ENCODE measurements at places on chromosomes 2 and 18. TPM values are rescaled to one million over a fixed set of nuclear protein-coding genes. Genes with fewer than 3 reads are reported as not detected.
A peak's percentile ranks its signal among the peaks of the same experiment; 100 is the strongest.

Gene MGAT4A
- 35.8 TPM for total RNA-seq

Gene PER2
- total RNA-seq: 3.8 TPM

Gene STPG4
- 1.3 TPM for total RNA-seq

Gene DSEL
- total RNA-seq: 12.2 TPM

Gene SIX3
- 0.86 TPM for total RNA-seq

Gene CD8B
- not detected for total RNA-seq

Gene TMEM185B
- total RNA-seq: 12.3 TPM

DNA sequence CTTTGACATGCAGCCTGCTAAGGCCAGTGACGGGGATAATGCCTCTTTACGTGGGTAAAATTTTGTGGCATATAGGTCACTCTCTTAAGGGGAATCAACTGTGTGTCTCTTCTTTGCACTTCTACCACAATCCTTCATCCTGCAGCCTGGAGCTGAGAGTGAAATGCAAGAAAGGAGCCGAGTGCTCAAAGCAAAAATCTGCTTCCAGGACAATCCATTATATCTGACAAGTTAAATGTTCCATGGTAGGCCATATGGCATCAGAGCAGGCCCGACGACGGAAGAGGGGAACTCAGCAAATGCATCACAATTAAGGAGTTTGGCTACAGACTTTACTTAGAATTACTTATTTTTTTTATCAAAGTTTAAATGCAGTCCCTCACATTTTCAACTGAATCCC, 171.2 kb downstream of the TCF4 start:
- H3K4me3 ChIP-seq: no peak overlapping the region
- no peak for DNase-seq
- H3K36me3 ChIP-seq: no peaks in the 10 kb centered on the region
- no peaks in the 10 kb centered on the region for H3K27me3 ChIP-seq
- peaks cover 54% of the 10 kb centered on the region for H3K4me1 ChIP-seq

- no peaks in the 10 kb centered on the region for H3K36me3 ChIP-seq
- H3K4me1 ChIP-seq: peaks cover 47% of the 10 kb centered on the region
- no peak for DNase-seq
- peak overlapping the region; percentile 57 for H3K4me3 ChIP-seq
- peaks cover 18% of the 10 kb centered on the region for H3K27me3 ChIP-seq
Measured at GRCh38 chr18:45687621-45688020, 36.4 kb upstream of the SLC14A1 start.

DNA sequence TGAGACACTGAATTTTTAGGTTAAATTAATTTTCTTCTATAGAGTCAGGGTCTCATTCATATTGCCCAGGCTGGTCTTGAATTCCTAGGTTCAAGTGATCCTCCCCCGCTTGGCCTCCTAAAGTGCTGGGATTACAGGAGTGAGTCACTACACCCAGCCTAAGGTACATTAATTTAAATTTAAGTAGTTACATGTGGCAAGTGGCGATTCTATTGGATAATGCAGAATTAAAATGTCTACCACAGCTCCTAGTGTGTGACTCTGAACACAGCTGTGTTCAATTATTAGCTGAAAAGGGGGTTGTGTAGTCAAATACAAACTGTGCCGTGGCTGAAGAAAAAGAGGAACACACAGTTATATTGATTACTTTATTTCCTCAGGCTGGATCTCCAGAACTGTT, 2.2 kb upstream of the CAD start:
- H3K4me1 ChIP-seq: peaks cover 5% of the 10 kb centered on the region
- no peaks in the 10 kb centered on the region for H3K36me3 ChIP-seq

GRCh38 chr2:198874472-198874858, 583.3 kb downstream of the SATB2 start:
- H3K4me3 ChIP-seq: no peak overlapping the region
- H3K27ac ChIP-seq: no peak overlapping the region
- H3K4me1 ChIP-seq: no peaks in the 10 kb centered on the region
- H3K27me3 ChIP-seq: no peaks in the 10 kb centered on the region

DNA sequence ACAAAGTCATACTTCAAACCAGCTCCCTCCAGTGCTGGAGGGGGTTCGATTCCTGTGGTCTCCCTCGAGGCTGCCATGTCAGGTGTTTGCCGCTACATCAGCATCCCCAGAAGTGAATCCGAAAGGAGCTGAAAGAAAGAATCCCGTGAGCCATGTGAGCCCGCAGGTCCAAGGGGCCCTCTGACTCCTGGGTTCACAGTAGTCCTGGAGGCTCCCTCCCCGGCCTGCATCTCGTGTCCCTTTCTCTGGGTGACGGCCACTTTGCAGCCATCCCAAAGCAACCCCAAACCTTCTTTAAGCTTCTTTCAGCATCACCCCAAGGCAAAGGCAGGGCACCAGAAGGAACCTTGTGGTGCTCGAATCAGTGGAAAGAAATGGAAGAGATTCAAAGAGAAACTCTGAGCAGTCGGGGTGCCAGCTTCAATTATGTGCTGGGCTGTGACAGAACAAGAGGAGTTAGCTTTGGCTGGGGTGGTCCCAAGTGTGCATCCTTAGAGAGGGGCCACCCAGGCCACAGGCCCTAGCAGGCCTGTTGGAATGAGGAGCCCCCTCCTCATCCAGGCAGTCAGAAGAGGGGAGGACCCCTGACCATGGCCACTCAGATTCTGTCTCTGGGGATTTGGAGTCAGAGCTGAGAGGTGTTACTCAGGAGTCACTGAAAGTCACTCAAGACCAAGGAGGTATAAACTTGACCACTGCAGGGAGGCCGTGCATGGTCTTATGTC, 59.7 kb downstream of the CIB4 start:
- H3K4me3 ChIP-seq: no peak overlapping the region
- peak; percentile 9 for DNase-seq
- H3K27ac ChIP-seq: no peak overlapping the region
- H3K27me3 ChIP-seq: peaks cover 9% of the 10 kb centered on the region

- H3K27me3 ChIP-seq: no peaks in the 10 kb centered on the region
- H3K27ac ChIP-seq: no peak overlapping the region
- H3K36me3 ChIP-seq: peaks cover 8% of the 10 kb centered on the region
- peaks cover 12% of the 10 kb centered on the region for H3K4me1 ChIP-seq
- H3K4me3 ChIP-seq: no peak overlapping the region
Measured at GRCh38 chr2:155223781-155224406, 525.4 kb downstream of the KCNJ3 start.

DNA sequence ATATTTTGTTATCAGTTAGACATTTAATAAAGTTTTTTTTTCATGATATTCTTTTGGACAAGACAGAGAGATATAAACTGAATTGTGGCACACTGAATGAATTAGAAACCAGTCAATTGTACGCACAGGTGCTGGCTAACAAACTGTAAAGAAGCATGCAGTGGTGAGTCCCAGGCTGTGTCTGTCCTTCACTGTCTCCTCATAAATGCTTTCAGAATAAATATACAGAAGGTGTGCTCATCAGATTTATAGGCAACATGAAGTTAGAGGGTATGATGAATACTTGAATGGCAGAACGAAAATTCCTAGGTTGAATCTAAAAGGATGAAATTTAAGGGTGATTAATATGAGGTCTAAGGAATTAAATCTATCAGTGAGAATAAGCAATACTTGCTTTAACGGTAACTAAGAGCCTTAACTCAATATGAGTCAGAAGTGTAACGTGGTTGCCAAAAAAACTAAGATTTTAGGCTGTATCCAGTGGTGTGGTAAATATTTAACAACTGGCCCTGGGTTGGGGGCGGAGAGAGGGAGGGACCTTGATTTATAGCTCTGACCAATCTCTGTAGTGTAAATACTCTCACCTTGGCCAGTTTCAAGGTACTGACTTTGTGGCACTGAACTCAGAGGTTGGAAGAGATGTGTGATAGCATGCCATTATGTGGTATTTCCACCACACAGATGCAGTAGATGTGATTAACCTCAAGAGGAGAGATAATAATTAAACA, 41.9 kb upstream of the AAK1 start:
- H3K4me1 ChIP-seq: no peaks in the 10 kb centered on the region
- no peak overlapping the region for H3K4me3 ChIP-seq
- no peaks in the 10 kb centered on the region for H3K36me3 ChIP-seq

GRCh38 chr2:106885971-106886915, at the start of gene ST6GAL2:
Gene ST6GAL2 (minus strand): TSS chr2:106886167. CDS start chr2:106843977, 42,190 bp downstream.
- peak; percentile 70 for DNase-seq
- H3K4me3 ChIP-seq: peak within 1 kb of the TSS; percentile 97
- peaks cover 9% of the 10 kb centered on the region for H3K4me1 ChIP-seq
- H3K36me3 ChIP-seq: no peaks in the 10 kb centered on the region

DNA sequence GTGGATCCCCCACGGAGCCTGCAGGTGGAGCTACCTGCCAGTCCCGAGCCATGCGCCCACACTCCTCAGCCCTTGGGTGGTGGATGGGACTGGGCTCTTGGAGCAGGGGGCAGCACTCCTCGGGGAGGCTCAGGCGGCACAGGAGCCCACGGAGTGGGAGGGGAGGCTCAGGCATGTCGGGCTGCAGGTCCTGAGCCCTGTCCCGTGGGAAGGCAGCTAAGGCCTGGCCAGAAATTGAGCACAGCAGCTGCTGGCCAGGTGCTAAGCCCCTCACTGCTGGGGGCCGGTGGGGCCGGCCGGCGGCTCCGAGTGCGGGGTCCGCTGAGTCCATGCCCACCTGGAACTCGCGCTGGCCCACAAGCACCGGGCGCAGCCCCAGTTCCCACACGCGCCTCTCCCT, 91.7 kb upstream of the ACVR1 start:
- no peak overlapping the region for H3K4me3 ChIP-seq
- H3K36me3 ChIP-seq: peaks cover 5% of the 10 kb centered on the region
- peaks cover 2% of the 10 kb centered on the region for H3K27me3 ChIP-seq
- H3K27ac ChIP-seq: no peak overlapping the region

DNA sequence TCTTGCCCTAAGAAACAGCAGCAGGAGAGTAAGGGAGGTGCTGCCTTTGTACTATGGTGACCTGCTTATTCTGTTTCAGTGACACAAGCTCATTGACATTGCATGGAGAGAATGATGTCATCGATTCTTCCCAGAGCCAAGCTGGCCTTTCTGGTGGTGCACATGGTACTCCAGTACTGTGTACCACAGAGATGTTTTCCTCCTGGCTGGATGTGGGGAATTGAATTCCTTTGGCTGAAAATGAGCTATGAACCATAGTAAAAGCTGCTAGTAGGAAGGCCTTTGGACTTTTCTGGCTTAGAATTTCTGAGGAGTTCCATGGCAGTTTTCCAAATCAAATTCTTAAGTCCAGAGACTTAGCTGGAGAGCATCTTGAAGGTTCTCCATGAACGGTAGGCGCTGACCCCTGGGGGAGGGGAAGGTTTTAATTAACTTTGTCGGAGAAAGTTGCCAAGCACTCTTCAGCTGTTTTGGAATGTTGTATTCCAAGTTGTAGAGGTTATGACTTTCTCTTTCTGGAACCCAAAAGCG, 17.1 kb upstream of the B3GNT2 start:
- no peak overlapping the region for H3K27ac ChIP-seq
- no peaks in the 10 kb centered on the region for H3K36me3 ChIP-seq
- no peak overlapping the region for H3K4me3 ChIP-seq

DNA sequence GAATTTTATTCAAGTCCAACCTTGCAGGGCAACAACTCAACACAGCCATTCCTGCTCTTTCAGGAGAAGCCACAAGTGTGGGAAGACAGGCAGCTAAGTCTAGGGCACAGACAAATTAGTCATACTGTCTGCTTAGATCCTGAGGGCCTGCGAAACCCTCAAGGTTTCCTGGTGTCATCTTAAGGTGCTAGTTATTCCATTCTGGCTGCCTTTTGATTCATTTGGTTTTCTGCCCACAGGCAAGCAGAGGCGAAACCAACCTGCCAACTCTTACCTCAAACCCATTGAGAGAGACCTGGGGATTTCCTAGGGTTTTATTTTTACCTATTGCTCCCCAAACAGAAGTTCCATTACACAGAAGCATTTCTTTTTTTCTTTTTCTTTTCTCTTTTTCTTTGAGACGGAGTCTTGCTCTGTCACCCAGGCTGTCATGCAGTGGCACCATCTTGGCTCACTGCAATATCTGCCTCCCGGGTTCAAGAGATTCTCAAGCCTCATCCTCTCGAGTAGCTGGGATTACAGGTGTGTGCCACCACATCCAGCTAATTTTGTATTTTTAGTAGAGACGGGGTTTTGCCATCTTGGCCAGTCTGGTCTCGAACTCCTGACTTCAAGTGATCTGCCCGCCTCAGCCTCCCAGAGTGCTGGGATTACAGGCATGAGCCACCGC, 23.7 kb upstream of the SCYGR1 start:
- H3K27ac ChIP-seq: no peak overlapping the region
- peaks cover 9% of the 10 kb centered on the region for H3K4me1 ChIP-seq
- no peak for DNase-seq

- no peak overlapping the region for H3K4me3 ChIP-seq
- H3K4me1 ChIP-seq: no peaks in the 10 kb centered on the region
- H3K27me3 ChIP-seq: no peaks in the 10 kb centered on the region
- H3K27ac ChIP-seq: no peak overlapping the region
- DNase-seq: no peak
Measured at GRCh38 chr18:54147439-54147838, 77.0 kb downstream of the MBD2 start.

GRCh38 chr2:146506851-146507250, 1338.0 kb upstream of the ACVR2A start:
- H3K27ac ChIP-seq: no peak overlapping the region
- H3K4me1 ChIP-seq: no peaks in the 10 kb centered on the region
- H3K36me3 ChIP-seq: no peaks in the 10 kb centered on the region
- DNase-seq: no peak
- no peak overlapping the region for H3K4me3 ChIP-seq

DNA sequence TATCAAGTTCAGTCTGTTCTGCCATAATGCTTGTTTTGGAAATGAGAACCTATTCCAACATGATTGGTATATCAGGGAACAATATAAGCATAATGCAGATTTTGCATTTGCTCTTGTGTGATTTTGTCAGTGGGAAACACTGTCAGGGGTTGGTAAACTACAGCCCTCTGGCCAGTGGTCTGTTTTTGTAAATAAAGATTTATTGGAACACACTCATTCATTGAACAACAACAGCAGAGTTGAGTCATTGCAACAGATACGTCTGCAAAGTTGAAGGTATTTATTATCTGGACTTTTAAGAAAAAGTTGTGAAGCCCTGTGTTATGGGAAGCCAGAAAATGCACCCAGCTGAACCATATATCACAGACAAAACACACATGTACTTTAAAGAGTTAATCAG, 83.1 kb downstream of the MCFD2 start:
- H3K27ac ChIP-seq: no peak overlapping the region
- no peaks in the 10 kb centered on the region for H3K4me1 ChIP-seq
- DNase-seq: no peak
- H3K27me3 ChIP-seq: peaks cover 4% of the 10 kb centered on the region
- no peak overlapping the region for H3K4me3 ChIP-seq
